Activated CD4-positive, alpha-beta memory T cell treated with anti-CD3 and anti-CD28 coated beads for 36 hours (primary cell): ENCODE measurements at places on chromosomes 5 and 9. TPM values are rescaled to one million over a fixed set of nuclear protein-coding genes. Genes with fewer than 3 reads are reported as not detected.

GRCh38 chr9:101311758-101312420, 72.9 kb downstream of the BAAT start:
- DNase-seq = no peak

The RAD1 gene
- 36.2 TPM for total RNA-seq

DNA sequence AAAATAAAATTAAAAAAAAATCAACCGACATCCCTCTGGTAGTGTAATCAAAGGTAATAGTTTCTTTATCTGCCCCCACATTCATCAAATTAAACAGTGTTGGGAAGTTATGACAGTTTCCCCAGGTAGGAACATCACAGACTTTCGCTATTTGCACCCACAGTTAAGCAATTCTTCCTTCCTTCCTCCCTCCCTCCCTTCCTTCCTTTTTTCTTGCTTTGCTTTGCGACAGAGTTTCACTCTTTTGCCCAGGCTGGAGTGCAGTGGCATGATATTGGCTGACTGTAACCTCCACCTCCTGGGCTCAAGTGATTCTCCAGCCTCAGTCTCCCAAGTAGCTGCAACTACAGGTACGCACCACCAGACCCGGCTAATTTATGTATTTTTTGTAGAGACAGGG, 10.8 kb upstream of the BICD2 start:
- DNase-seq = no peak

- no peak for DNase-seq
Measured at GRCh38 chr5:3597167-3598007, 1.8 kb downstream of the IRX1 start.

The PCDHA9 gene
- total RNA-seq = not detected

- DNase-seq = no peak
Measured at GRCh38 chr9:113659740-113660139, 196.2 kb downstream of the RGS3 start.

DNA sequence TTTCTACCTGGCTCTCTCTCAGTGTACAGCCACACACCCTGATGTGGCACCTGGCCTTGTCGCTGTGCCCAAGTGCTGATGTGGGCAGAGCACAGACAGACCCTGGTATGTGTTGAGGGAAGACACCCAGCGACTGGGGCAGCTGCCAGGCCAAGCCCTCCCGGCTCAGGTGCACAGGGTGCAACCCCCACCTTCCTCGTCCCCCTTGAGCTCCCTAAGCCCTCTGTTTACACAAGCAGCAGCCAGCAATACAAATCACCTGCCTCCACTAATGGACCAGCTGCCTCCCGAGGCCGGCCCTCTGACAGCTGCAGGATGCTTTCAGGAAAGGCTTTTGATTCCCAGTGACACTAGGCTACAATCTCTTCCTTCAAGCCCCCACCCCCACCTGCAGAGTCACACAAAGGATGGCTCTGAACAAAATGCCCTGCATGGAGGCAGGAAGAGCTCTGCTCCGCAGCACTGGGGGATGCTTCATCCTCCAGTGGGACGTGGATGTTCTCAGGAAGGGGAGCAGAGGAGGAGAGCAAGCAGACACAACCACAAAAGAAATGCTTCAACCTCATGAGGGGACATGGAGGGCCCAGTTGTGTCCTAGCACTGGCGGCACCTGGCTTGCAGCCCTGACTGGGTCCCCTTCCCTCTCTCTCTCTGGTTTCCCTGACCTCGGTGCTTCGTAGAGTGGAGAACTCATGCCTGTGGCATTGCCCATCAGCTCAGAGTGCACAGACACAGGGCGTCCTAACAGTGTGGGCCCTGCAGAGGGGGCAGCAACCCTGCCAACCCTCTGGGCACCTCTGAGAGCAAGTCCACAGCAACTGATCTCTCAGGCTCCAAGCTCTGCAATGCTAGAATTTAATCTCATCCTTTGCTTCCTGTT, 140.8 kb downstream of the BARX1 start:
- DNase-seq = no peak

DNA sequence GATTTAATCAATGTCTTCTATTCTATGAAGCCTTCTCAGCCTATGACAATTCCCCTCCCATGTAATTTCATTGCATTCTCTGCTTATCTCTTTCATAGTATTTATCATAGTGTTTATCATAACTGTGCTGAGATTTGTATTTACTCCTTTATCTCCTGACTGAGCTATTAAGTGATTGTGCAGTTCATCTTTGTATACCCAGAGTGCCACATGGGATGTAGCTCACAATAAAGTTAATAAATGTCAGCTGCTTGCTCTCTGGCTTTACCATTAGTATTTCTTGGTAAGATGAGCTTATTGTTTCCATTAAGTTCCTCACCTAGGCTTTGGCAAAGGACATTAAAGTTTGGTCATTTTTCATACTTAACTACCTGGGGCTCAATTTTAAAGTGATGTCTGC, 275.1 kb upstream of the MPDZ start:
- no peak for DNase-seq
